ENCODE measurements at places on chromosomes 5 and 9.

GRCh38 chr9:38284039-38284575 lies 108.4 kb upstream of the ALDH1B1 start:
- DNase-seq: no peak

DNA sequence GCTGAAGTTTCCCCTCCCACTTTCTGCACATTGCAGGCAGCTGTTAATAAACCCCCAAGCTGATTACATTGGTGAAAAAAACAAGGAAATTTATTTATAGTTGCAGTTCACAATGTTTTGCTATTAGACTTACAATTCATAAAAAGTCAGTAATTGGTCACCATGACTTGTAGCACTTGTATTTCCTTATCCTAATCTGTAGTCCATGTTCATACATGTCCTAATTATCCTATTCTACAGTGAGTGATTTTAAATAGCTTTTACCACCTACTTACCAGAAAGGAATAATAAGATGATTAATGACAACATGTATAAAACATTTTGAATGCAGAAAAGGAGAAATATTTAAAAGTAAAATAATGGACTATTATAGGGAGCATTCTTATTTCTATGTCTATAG lies 760.0 kb upstream of the RIOK2 start:
- DNase-seq: no peak

DNA sequence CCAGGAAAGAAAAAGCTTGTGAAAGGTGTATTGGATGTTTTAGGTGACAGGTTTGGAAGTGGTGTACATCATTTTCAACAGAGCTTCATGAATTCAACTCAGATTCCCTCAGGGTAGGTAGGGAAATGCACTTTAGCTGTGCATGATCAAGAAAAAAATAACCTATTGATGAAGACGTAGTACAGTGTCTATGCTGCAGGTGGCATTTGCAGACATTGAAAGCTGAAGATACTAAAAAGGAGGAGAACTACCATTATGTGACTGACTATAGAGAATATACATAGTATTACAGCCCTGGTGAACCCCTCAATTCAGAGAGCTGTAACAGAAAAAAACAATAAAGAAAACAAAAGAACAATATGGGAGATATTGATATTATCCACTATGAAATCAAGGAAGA lies 2344.7 kb upstream of the ACO1 start:
- no peak for DNase-seq

- no peak for DNase-seq
Measured at GRCh38 chr9:286071-286740, 71.5 kb downstream of the DOCK8 start.

DNA sequence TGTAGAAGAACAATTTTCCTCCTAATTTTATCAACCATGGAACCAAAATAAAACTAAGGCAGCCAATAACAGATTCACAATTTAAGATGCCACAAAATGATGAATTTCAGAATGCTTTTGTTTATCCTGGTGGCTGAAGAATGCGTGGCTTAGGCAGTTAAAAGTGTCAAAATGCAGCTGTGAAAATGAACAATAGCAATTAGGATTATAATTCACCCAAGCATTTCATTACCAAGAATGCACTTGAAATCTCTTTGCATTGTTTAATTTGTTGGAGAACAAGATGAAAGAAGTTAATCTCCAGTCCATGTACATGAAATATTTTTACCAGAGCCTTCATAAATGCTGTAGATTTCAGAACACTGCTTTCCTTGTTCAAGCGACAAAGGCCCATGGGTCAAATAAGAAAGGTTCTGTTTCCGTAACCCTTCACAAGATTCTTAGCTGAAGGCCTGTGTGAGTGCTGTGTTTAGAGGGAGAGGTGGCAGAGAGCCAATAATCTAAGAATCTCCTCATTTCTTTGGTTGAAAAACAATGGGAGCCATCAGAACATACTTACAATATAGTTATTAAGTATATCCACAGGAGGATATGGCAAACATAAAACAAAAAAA lies 39.3 kb downstream of the CLINT1 start:
- DNase-seq: no peak

DNA sequence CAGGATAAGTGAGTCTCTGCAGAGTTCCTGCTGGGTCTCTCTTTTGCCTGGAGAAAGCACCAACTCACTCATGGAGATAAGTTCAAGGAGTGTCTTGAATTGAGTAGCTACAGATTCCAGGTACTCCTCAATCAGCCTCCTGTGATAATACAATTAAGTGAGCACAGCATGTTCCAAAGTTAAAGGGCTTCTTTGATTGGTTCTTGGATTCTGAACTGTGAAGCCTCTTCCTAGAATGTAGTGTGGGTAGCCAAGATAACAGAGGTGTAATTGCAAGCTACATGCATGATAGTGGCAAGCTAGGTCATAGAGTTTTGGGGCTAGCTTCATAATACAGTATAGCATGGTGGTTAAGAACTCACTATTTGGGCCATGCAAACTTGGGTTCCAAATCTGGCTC lies 23.2 kb upstream of the CARNMT1 start:
- DNase-seq: no peak

DNA sequence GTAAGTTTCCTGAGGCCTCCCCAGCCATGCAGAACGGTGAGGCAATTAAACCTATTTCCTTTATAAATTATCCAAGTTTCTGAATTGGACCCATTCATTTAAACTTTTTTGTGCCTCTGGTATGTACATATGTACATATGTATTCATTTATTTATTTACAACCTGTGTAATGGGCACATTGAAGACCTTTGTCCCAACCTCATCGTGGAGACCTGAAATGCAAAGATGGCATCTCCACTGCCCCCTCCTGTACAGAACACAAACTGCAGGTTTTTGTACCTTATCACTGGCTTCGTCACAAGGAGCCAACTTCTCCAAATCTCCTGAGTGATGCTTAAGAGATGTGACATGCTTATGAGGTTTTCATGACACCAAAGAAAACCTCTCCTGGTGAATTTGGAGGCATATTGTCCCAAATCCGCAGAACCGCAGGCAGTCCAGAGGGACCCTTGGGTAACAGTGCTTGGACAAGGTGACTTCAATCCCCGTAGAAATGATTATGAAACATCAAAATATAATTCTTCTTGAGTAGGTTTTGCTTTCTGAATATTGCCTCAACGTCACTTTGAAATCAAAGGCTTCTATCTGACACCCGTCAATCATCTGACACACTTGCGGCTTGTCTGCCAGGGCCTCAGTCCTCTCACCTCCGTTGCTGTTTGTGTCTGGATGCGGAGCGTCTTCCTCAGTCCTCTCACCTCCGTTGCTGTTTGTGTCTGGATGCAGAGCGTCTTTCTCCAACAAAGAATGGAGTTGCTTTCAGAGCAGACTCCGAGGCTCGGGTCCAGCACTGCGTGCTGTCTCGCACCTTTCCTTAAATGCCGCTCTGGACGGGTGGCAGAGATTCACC lies 135.0 kb upstream of the IRX4 start:
- no peak for DNase-seq

DNA sequence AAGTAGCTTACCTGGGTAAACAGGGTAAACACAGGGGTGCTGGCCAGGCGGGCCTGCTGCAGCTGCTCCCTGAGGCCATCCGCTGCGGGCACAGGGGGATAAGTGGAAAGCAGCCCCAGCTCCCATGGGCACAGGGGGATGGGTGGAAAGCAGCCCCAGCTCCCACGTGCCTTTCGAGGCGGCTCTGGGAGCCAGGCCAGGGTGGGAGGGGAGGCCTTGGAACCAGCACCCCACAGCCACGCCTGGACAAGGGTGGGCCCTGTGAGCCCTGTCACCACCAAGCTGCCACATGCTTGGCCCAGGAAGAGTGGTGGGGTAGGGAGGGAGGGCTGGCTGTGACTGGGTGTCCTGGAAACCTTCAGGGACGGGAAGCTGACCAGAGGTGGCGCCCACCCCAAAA lies 7.8 kb upstream of the CARD9 start:
- no peak for DNase-seq

- DNase-seq: no peak
Measured at GRCh38 chr5:164206196-164206595, 700.8 kb downstream of the MAT2B start.

GRCh38 chr5:33340195-33340594 lies 100.6 kb upstream of the TARS1 start:
- no peak for DNase-seq

GRCh38 chr5:133246376-133247150 lies 194.8 kb downstream of the HSPA4 start:
- DNase-seq: no peak

GRCh38 chr5:151239237-151239861 lies 13.6 kb upstream of the GM2A start:
- peak; percentile 41 for DNase-seq

GRCh38 chr5:67963789-67964519 lies 251.6 kb upstream of the PIK3R1 start:
- no peak for DNase-seq

DNA sequence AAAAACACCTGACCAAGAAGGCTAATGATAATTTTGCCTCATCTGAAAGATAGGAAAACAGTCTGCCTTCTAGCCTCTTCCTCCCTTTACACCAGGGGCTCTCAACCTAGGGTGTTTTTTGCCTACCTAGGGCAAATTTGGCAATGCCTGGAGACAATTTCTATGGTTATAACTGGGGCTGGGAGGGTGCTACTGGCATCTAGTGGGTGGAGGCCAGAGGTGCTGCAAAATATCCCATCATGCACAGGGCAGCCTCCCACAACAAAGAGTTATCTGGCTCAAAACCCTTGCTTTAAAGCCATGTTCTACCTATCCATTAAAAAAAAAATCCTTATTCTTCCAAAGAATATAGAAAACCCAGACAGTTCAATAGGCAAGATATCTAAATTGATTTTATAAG lies 45.0 kb upstream of the NR3C1 start:
- no peak for DNase-seq

DNA sequence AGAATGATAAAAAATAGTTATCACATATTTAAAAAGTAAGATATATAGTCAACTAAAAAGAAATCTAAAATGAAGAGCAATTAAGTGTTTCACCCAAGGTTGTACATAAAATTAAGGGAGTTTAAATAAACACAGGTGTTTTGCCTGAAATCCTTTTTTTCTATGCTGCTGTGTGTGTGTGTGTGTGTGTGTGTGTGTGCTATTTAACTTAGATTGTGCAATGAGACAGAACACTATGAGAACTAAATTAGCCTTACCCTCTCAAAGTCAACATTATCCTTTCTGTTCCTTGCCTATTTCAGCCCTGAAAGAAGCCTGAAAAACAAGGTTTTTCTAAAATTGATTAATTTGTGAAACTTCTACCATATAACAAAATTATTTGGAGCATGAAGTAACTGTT lies 516.2 kb downstream of the ELAVL2 start:
- DNase-seq: no peak

DNA sequence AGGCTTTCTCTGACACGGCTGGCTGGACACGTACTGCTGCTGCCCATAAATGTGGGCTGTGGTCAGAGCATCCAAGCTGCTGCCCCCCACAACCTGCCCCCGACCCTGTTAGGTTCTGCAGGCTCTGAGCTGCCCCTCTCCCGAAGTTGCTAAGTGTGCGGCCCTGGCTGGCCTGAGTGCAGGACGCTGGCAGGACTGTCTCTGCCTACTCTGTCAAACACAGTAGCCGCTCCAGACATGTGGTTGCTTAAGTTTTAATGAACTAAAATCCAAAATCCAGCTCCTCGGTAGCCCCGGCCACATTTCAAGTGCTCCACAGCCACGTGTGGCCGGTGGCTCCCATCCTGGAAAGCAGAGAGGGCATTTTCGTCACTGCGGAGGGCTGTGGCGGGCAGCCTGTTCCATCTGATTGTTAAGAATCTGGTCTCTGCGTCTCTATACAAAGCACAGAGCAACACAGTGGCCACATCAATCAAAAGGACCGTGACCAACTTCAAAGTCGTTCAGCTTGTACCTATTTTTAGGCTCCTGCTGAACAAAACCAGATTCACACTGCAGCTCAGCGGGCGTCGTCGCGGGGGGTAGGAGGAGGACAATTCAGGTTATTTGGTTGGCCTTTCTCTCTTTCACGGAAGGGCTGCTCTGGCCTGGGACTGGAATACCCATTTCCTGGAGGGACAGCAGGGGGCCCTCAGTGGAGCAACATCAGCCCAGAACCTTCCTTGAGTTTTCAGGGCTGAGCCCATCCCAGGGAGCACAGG lies 68.9 kb downstream of the PTCH1 start:
- no peak for DNase-seq

- no peak for DNase-seq
Measured at GRCh38 chr9:76135902-76136301, 245.4 kb downstream of the PCSK5 start.

DNA sequence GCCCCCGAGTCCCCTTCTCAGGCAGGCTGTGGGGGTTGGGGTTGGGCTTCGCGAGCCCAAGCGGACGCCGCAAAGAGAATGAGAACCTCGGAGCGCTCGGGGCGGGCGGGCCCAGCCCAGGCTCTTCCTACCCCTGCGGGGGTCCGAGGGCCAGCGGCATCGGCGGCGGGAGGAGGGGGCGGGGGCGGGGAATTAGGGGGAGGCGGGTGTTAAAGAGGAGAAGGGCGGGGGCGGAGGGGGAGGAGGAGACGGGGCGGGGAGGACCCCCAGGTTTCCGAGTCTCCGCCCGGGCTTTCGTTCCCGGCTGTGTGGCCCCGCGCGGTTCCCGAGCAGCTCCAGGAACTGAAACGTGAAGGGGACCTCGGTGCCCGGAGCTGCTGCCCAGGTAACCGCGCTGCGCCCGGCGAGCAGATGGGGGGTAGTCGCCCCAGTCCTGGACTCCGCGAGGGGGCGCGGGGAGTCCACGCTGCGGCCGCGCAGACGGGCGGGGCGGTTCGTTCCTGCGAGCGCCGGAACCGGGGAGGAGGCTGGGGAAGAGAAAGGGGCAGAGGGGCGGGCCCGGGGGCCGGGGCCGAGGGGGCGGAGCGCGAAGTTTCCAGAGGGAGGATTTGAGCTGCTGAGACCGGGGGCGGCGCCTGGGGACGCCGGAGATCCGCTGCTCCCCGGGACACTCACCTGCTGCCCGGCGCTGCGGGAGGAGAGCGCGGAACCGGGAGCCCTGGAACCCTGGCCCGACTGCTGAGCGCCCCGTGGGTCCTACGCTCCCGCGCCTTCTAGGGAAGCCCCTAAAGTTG lies 38.4 kb upstream of the PLEKHG4B start:
- peak; percentile 25 for DNase-seq

DNA sequence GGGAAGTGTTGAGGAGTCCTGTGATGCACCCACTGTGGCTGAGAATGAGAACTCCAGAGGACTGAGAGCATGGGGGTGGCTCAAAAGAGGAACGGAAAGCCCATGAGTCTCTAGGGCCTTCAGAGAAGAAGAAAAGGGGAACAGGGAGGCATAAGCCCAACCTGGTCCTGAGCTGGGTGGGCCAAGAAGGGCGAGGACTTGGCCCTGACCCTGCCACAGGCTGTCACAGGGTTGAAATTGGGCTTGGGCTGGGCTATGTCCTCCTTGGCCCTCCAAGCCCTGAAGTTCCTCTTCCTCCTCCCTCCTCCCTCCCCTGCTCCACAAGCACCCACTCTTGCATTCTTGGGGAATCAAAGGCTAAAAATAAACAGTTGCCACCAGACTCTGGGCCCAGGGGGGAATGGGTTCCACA lies 49.3 kb upstream of the PPARGC1B start:
- no peak for DNase-seq

DNA sequence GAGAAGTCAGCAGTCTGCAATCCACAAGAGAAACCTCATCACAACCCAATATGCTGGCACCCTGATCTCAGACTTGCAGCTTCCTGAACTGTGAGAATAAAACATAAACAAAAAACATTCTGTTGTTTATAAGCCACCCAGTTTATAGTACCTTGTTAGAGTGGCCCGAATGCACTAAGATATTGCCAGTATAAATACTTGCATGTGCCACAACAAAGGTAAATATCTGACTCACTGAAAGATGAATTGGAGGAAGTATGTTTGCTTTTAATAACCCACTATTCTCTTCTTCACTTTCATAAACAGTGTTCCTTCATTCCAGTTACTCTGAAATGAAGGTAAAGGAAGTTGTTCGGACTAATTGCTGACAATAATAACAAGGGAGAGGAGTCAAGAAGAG lies 1163.4 kb upstream of the CDH6 start:
- no peak for DNase-seq

Measured in stimulated activated CD8-positive, alpha-beta memory T cell treated with anti-CD3 and anti-CD28 coated beads, Interleukin-7, amount 100 ng/mL, for 48 hours (primary cell).